ENCODE measurements at places on chromosomes 3 and 15.
A peak's percentile ranks its signal among the peaks of the same experiment; 100 is the strongest.

DNA sequence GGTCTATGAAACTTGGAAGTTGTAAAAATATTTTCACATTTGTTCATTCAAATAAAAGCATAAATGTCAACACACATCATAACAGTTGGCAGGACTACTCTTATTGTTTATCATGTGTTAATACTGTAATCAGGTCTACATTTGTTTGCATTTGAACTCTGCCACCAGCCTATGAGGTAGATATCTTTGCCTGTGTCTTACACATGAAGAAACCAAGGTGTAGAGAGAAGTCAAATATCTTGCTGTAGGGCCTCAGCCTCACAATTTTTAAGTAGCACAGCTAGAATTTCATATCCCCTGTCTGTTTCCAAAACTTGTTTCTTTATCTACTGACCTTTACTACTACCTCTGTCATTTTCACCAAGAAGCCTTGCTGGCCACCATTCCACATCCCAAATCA lies 161.9 kb downstream of the ZIC4 start:
- H3K4me3 ChIP-seq = no peak overlapping the region
- no peak for DNase-seq
- H3K4me1 ChIP-seq = peaks cover 22% of the 10 kb centered on the region

- H3K27ac ChIP-seq = no peak overlapping the region
- H3K36me3 ChIP-seq = peaks cover 27% of the 10 kb centered on the region
- H3K4me1 ChIP-seq = peaks cover 36% of the 10 kb centered on the region
- no peak for DNase-seq
- H3K27me3 ChIP-seq = no peaks in the 10 kb centered on the region
Observed at GRCh38 chr3:170905862-170906261, 2.6 kb downstream of the EIF5A2 start.

DNA sequence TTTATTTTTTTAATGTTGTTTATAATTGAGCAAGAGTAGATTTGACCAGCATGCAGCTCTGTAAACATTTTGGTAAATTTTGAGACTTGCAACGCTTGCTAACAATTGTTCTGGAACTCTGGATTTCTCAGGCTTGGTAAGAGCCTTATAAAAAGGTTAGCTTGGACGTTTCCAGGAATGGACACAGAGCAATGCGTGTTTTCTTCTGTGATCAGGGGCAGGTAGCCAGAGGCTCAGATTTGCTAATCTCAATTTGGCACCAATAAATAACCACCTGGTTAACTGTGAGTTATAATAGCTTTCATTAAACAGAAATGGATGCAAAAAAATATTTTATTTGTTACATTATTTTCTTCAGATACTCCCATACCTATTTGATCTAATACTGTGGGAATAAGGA lies 39.8 kb downstream of the CADM2 start:
- H3K36me3 ChIP-seq = no peaks in the 10 kb centered on the region
- no peak overlapping the region for H3K4me3 ChIP-seq
- no peaks in the 10 kb centered on the region for H3K27me3 ChIP-seq
- H3K27ac ChIP-seq = no peak overlapping the region
- no peak for DNase-seq
- H3K4me1 ChIP-seq = no peaks in the 10 kb centered on the region

- H3K27me3 ChIP-seq = peaks cover 3% of the 10 kb centered on the region
- H3K27ac ChIP-seq = no peak overlapping the region
- no peaks in the 10 kb centered on the region for H3K4me1 ChIP-seq
- H3K36me3 ChIP-seq = no peaks in the 10 kb centered on the region
- no peak for DNase-seq
Observed at GRCh38 chr15:33461671-33462070, 150.9 kb downstream of the RYR3 start.

DNA sequence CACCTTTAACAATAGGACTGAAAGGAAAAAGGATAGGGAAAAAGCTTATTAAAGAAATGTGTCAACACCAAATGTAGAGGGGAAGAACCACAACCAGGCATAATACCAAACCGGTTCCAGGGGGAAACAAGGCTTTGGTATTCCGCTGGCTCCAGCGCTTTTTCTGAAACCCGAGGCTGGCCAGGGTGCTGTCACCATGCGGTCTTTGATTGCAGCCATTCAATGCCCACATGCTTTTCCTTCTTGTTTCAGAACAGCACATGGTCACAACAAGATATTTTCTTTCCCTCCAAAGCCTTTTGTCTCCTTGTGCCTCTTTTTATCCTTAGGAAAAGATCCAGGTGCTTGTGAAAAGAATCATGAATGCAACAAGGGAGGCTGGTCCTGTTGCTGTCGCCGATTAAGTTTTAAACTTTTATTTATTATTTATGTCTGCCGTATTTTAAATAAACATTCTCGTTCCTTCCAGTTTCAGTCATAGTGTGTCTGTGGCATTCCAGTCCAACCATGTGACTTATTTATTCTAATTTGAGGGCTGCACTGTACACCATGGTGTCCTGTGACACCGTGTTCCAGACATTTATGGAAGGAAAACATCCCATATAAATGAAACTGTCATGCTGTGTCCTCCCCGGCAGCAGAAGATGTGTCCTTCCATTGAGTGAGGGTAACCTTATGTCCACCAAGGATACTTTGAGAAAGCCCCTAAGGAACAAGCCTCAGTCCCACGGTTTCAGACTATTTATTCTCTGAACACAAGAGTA lies 41.1 kb downstream of the CCK start:
- H3K36me3 ChIP-seq = peaks cover 22% of the 10 kb centered on the region
- peaks cover 2% of the 10 kb centered on the region for H3K27me3 ChIP-seq
- H3K27ac ChIP-seq = peak overlapping the region; percentile 32
- H3K4me3 ChIP-seq = no peak overlapping the region
- peaks cover 40% of the 10 kb centered on the region for H3K4me1 ChIP-seq

DNA sequence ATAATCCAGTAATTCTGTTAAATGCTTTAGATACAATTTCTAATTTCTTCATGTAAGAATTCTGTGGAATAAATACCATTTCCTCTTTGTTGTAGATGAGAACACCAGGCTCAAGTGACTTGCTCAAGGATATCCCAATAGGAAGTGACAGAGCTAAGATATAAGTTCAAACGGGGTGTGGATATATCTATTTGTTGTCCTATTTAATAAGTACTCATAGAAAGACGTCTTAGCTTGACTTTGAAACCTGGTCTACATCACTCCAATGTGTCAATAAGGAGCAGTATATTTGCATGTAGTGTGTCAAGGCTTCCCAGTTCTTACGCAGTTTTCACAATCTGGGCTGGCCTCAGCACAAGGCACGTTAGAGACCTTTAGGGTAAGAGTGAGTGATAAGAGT lies 4.7 kb upstream of the GCSAM start:
- H3K4me1 ChIP-seq = peaks cover 6% of the 10 kb centered on the region
- no peaks in the 10 kb centered on the region for H3K27me3 ChIP-seq
- no peak for DNase-seq
- no peak overlapping the region for H3K27ac ChIP-seq

GRCh38 chr15:70647396-70647795 lies 116.0 kb downstream of the UACA start:
- peaks cover 26% of the 10 kb centered on the region for H3K36me3 ChIP-seq
- H3K27me3 ChIP-seq = peaks cover 7% of the 10 kb centered on the region
- H3K4me3 ChIP-seq = no peak overlapping the region
- no peak for DNase-seq
- H3K4me1 ChIP-seq = peaks cover 70% of the 10 kb centered on the region

- DNase-seq = no peak
- H3K4me1 ChIP-seq = peaks cover 18% of the 10 kb centered on the region
- H3K27ac ChIP-seq = no peak overlapping the region
- peak overlapping the region; percentile 80 for H3K4me3 ChIP-seq
- peaks cover 22% of the 10 kb centered on the region for H3K27me3 ChIP-seq
Observed at GRCh38 chr3:127286571-127287140, 1.2 kb downstream of the PRR20G start.

DNA sequence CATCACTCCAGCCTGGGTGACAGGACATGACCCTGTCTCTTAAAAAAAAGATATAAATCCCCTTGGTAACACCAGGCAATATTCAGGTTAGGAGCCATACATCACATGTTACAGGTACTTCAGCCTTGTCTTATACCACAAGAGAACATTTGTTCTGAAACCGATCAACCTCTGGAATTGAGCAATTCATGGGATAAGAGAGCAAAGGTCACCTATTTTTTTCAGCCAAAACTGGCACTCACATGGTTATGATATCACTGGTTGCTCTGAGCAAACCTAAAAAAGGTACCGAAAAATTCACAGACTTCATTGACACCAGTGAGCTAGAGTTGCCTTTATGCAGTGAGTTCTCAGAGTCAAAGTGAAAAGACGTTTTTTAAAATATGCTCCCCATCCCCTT lies 9.1 kb downstream of the SPICE1 start:
- no peak overlapping the region for H3K4me3 ChIP-seq
- no peak for DNase-seq
- H3K27ac ChIP-seq = no peak overlapping the region
- H3K27me3 ChIP-seq = peaks cover 3% of the 10 kb centered on the region

- peaks cover 5% of the 10 kb centered on the region for H3K36me3 ChIP-seq
- no peak for DNase-seq
- H3K4me3 ChIP-seq = no peak overlapping the region
- no peaks in the 10 kb centered on the region for H3K27me3 ChIP-seq
Observed at GRCh38 chr3:65946438-65946837, 92.3 kb downstream of the MAGI1 start.

DNA sequence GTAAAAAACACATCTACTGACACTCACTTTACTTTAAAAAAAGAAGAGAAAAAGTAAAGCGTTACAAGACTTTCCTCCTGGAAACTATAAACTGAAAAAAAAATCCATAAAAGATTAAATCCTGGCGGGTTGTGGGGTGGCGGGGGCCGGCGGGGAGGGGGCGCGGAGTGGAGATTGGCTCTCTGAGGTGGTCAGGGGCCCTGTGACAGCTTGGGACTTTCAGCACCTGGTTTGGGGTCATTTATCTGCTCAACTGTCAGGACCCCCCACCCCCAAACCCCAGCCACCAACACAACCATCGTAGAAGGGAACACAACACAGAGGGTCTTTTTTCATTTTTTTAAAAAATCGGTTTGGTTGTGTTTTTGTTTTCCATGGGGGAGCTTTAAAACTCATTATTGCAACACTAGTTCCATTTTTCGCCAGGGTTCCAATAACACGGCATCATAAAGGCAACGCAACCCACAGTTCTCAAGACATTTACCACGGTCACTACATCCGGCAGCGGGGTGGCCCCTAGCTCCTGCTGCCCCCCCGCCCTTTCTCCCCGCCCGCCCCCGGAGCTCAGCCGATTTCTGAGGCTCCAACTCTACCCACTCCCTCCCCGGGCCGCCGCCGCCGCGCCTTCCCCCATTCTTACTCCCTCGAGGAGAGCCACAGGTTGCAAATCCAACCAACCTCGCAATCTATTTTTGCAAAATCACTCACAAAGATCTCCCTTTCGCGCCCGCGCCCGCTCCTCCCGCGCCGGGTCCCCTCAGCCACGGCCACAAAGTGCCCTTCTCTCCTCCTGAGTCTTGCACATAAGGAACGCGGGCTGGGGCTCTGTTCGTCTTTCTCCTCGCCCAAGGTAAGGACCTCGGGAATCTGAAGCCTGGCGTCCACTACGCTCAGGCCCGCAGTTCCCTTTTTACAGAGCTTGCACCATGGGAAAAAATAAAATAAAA lies 1.8 kb downstream of the BCL6 start:
- peak overlapping the region; percentile 97 for H3K4me3 ChIP-seq
- peaks cover 14% of the 10 kb centered on the region for H3K36me3 ChIP-seq
- H3K27me3 ChIP-seq = peaks cover 5% of the 10 kb centered on the region
- H3K27ac ChIP-seq = peak overlapping the region; percentile 100
- DNase-seq = peak; percentile 17

DNA sequence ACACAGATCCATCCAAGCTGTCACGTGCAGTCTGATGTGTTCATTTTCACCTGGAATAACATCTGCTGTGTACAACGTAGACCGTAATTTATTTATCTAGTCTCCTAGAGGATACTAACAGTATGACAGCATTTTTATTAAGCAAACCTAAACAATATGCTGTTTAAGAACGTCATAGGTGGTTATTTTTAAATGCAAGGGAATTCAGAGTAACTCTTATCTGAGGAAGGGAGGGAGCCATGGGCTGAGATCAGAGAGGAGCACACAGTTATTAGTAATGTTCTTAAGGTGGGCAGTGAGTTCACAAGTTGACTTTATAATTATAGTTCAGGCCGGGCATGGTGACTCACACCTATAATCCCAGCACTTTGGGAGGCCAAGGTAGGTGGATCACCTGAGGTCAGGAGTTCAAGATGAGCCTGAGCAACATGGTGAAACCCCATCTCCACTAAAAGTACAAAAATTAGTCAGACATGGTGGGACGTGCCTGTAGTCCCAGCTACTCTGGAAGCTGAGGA lies 193.6 kb downstream of the UACA start:
- DNase-seq = no peak
- no peaks in the 10 kb centered on the region for H3K27me3 ChIP-seq

GRCh38 chr15:100841426-100841825 lies 38.2 kb upstream of the ALDH1A3 start:
- no peak overlapping the region for H3K4me3 ChIP-seq
- peaks cover 5% of the 10 kb centered on the region for H3K27me3 ChIP-seq
- no peak overlapping the region for H3K27ac ChIP-seq
- no peaks in the 10 kb centered on the region for H3K36me3 ChIP-seq
- peaks cover 12% of the 10 kb centered on the region for H3K4me1 ChIP-seq

DNA sequence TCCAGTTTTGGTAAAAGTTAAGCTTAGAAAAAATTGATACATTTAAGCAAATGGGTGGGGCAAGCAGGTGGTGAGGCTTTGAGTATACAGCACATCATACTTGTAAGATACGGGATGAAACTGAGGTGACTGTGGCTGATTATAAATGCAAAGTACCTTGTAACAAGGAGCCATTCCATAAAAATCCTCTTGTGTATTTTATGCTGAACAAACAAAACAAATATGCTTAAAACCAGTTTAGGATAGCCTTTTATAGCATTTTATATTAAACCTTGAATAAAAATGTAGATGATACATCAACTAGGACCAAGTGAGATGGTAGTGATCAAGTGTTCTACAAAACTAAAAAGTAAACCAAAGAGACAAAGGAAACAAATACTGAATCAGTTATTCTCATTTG lies 3.4 kb downstream of the PLSCR1 start:
- no peaks in the 10 kb centered on the region for H3K27me3 ChIP-seq
- DNase-seq = no peak
- H3K36me3 ChIP-seq = peaks cover 6% of the 10 kb centered on the region
- no peak overlapping the region for H3K4me3 ChIP-seq

DNA sequence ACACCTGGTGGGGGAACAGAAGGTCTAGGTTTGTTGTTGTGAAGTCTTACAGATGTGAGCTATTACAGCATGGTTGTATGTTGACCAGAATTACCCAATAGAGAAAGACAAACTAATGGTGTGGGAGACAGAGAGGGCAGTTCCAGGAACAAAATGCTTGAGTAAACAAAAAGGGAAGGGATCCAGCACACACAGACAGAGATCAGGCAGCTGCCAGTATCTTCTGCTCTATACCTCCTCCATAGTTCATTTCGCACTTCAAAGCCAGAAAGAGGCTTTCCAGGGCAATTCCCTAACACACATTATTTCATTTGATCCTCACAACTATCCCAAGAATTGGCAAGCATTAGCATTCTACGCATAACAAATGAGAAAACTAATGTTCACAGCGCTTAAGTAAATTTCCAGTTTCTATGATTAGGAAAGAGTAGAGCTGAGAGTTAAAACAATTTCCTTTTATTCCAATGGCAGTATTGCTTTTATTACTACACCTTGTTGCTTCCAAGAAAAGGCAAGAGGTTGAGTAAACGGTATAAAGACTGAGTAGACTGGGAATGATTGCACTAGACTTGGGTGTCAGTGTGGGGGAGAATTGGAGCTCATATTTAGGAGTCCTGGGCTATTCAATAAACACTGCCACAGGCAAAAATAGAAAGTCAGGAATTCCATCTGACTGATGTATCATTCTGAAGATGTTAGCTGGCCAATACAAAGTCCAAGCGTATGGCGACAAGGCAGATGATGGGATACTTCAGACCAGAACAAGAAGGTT lies 39.7 kb upstream of the ZNF280D start:
- peak; percentile 38 for DNase-seq
- peak overlapping the region; percentile 39 for H3K27ac ChIP-seq
- H3K4me3 ChIP-seq = peak overlapping the region; percentile 9
- peaks cover 3% of the 10 kb centered on the region for H3K27me3 ChIP-seq
- peaks cover 20% of the 10 kb centered on the region for H3K4me1 ChIP-seq

Measured in HFFc6 (cell line).